Activated CD8-positive, alpha-beta T cell treated with anti-CD3 and anti-CD28 coated beads, Interleukin-2, amount 10 ng/mL, durations not matched to agents 7 days and 5 days (primary cell): ENCODE measurements at places on chromosomes 6 and 20. TPM values are rescaled to one million over a fixed set of nuclear protein-coding genes. Genes with fewer than 3 reads are reported as not detected.

- no peak for DNase-seq
Measured at GRCh38 chr6:110239526-110240274, 59.5 kb downstream of the CDC40 start.

- peak; percentile 50 for DNase-seq
Measured at GRCh38 chr6:118680452-118681095, 29.2 kb upstream of the CEP85L start.

- DNase-seq: no peak
Measured at GRCh38 chr6:166769648-166770047, 142.6 kb upstream of the RPS6KA2 start.

DNA sequence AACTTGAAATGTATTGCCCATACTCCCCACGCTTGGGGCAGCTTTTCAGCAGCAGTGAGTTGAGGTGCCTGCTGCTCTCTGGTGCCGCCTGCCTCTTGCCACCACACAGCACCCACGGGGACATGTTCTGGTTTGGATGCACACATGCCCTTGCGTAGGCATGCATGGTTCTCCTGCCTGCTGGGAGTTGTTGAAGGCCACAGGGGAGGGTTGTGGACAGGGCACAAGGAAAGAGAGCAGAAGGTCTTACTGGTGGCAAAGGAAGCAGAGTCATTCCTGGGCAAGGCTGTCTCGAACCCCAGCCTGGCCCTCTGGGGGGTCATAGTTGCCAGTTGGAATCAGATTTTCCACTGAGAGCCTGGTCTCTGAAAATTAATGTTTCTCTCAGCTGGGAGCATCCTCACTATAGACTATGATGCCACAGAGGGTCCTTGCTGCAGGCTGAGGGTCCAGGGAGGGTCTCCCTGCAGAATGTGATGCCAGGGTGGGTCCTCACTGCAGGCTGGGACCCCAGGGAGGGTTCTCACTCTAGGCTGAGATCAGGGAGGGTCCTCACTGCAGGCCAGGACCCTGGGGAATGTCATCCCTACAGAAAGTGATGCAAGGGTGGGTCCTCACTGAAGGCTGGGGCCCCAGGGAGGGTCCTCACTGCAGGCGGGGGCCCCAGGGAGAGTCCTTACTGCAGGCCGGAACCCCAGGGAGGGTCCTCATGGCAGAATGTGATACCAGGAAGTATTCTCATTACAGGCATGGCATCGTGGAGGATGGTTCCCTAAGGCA is 59.2 kb downstream of the TOX2 start:
- no peak for DNase-seq

DNA sequence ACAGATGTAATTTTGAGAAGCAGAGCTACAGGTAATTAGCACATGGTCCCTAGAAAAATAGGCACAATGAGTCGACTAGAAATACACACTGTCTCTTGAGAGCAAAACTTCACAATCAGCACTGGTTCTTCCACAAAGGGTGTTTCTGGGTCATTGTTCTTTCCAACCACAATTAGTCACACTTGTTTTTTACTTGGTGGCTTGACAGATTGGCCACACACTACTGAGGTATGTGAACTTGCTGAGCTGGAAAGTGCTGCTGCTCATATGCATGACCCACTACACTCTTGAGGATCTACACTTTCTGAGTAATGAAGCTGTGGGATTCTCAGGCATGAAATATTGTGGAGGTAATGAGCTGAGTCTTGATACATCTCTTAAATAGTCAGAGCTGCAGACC is 347.7 kb downstream of the BCKDHB start:
- DNase-seq: no peak

GRCh38 chr6:166418691-166419143 is 36.0 kb upstream of the MPC1 start:
- no peak for DNase-seq

The NDUFAF5 gene
- total RNA-seq: 34.6 TPM

GRCh38 chr6:118965371-118965770 is 30.4 kb upstream of the MCM9 start:
- no peak for DNase-seq

DNA sequence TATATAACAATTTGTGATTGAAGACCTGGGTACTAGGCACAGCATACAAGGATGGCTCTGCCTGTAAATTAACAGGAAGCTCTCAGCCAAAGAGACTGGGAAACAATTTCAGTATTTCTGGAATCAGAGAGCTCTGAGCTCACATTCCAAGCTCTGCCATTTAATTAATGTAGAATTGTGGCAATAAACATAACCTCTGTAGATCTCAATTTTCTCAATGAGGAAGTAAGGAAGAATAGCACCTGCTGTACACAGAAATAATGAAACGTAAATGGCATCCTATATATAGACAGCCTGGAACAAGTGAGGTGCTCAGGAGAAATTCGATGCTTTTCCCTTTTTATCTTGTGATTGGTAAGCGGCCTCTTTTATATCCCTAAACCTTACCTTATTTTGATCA is 538.5 kb upstream of the JAG1 start:
- no peak for DNase-seq

DNA sequence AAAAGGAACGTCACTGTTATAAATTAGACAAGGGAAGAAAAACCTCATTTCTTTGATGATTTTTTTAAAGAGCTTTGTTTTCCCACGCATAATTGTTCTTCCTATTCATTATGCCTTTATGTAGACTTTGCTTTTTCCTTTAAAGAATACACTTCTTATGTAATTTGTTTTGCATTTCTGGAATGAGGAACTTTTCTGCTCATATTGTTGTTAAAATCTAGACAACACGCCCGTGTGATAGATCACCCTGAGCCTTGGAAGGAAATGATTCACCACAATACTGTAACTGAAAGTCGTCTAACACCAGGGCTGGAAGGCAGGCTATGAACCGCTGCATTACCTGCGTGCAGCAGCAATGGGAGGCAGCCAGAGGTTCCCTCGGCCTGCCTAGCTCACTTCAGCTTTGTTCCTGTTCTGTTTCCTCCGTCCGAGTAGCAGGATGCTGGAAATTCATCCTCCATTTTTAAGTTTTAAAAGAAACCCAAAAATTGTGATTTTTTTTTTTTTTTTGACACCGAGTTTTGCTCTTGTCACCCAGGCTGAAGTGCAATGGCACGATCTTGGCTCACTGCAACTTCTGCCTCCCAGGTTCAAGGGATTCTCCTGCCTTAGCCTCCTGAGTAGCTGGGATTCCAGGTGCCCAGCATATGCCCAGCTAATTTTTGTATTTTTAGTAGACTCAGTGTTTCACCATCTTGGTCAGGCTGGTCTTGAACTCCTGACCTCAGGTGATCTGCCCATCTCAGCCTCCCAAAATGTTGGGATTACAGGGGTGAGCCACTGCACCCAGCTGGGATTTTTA is 49.6 kb upstream of the ZNF217 start:
- peak; percentile 83 for DNase-seq

GRCh38 chr20:48349656-48350055 is 478.1 kb downstream of the PREX1 start:
- DNase-seq: no peak

The ADGRF1 gene
- not detected for total RNA-seq

DNA sequence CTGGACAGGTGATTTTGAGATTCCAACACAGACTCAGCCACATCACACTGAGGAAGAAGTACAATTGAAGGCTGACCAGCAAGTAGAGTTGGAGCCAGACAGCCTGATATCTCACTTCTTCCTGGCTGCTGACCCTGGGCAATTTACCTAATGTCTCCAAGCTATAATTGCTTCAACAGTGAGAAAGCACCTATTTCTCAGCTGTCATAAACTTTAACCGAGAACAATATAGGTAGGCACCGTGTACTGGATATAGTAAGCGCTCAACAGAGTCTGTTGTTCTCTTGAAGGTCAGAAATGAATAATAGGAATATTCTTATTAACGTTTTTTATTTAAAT is 28.3 kb downstream of the STX7 start:
- DNase-seq: no peak
